T-cell (primary cell): ENCODE measurements at places on chromosomes 4 and X. TPM values are rescaled to one million over a fixed set of nuclear protein-coding genes. Genes with fewer than 3 reads are reported as not detected.

- DNase-seq, result no peak
Measured at GRCh38 chr4:47848041-47848440, 10.2 kb upstream of the CORIN start.

- no peak for DNase-seq
Measured at GRCh38 chr4:112680996-112681395, 44.1 kb downstream of the LARP7 start.

GPR143 gene
- total RNA-seq, result not detected

DUX4 gene
- not detected for total RNA-seq

- DNase-seq, result no peak
Measured at GRCh38 chrX:100289066-100289558, 121.0 kb downstream of the PCDH19 start.

DNA sequence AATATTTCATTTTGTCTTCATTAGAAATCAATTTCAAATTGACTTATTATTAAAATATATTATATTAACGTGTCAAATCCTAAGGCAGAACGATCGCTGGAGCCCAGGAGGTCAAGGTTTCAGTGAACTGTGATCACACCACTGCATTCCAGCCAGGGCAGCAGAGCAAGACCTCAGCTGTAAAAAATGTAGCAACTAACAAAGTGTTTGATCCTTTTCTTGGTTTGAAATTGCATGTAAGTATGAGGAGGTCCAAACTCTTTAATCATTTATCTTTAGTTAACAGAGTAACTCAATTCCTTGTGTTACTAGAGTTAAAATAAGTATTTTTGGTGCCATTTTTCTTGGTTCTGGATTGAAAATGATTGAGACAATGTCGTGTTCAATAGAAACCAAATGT is 1033.9 kb downstream of the NLGN4X start:
- no peak for DNase-seq

DNA sequence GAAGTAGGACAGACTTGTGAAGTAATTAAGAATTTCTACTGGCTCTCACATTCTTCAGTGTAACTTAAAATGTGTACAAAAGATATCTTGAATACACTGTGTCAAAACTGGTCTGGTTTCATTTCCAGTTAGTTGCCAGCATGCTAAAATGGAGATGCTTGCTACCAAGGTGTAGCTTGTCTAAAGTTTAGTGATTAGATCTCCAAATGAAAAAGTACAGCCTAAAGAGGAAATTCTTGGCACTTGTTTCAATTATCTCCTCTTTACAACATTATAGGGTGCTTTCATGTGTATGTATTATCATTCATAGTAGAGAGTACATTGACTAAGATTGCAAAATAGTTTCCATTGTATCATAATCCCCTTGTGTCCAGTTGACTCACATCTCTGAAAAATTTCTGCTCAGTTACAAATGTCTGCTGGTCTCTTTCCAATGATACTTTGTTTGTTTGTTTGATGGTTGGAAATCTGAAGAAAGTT is 97.3 kb upstream of the SPRY1 start:
- DNase-seq, result no peak

- no peak for DNase-seq
Measured at GRCh38 chr4:141730805-141731204, 94.4 kb downstream of the IL15 start.

HSD17B11 gene
- total RNA-seq, result 57.7 TPM

ITGB1BP2 gene
- 2.3 TPM for total RNA-seq

DNA sequence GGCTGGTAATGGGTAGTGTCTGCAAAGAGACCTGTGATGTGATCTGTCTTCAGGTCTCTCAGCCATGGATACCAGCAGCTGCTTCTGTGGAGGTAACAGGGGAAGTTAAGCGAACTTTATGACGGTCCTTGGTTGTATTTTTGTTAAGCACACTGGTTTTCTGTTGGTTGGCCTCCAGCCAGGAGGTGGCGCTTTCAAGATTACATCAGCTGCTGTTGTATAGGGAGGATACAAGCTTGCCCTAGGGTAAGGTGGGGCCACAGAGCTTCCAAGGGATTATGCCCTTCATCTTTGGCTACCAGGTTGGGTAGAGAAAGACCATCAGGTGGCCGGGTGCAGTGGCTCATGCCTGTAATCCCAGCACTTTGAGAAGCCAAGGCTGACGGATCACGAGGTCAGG is 834.2 kb upstream of the GALNTL6 start:
- no peak for DNase-seq

DNA sequence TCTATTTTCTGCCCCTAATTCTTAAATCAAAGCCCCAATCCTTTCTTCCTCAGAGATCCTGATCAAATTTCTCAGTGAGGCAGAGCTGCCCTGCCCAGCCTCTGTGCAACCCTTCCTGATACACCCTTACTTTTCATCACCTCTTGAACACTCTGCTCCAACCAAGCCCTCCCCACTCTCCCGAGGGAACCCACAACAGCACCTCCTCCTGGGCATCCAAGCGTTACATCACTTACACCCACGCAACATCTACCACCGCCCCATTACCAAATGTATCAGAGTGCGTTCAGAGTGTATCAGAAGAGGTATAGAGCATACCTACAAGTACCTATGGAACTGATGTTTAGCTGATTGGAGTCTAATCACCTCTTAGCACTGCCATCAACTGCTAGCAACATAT is 186.5 kb downstream of the RAP1GDS1 start:
- no peak for DNase-seq

DNA sequence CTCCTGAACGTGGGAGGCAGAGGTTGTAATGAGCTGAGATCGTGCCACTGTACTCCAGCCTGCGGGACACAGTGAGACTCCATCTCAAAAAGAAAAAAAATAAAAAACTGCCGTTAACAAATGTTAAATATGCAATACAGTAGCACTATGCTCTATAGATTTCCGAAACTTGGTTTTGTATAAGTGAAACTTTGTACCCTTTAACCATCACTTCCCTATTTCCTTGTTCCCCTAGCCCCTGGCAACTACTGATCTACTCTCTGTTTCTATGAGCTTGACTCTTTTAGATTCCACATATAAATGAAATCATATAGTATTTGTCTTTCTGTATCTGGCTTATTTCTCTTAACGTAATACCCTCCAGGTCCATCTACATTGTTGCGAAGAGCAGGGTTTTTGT is 74.1 kb downstream of the TAB3 start:
- no peak for DNase-seq

DNA sequence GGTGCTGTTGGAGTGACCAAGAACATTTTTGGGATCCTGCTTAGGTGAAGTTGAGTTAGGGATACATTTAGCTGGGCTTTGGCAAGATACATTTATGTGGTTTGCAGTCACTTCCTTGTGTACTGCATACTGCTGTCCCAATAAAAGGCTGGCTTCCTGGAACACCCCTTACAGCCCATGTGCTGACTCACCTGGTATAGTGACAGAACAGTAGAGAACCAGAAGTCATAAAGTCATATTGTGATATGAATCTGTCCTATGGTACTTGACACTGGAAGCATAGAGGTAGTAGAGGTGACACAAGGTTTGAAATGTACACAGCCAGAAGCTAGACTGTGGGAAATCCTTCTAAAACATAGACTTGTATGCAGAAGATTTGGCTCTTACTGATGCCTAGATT is 55.3 kb upstream of the SLC25A43 start:
- DNase-seq, result no peak

- no peak for DNase-seq
Measured at GRCh38 chrX:50000937-50001542, 78.6 kb downstream of the CLCN5 start.

DNA sequence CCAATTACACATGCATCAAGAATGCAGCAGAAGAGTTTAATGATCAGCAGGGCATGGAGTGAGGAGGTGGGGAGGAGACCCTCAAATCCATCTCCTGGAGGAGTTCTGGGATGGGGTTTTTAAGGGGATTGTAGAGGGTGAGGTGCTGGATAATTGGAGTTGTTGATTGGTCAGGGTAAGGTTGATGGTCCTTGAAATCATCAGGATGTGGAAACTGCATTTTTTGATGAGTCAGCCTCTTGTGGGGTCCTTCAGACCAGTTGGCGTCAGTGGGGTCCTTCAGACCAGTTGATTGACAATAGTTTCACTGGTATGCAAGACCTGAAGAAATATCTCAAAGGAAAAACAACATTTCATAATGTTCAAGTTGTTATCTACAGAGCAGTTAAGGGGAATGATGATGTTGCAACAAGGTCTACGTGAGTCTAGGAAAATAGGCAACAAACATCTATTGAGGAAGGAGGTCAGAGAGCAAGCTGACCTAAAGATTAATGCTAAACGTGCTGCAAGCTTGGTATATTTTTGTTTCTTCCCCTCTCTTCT is 88.3 kb downstream of the NRK start:
- DNase-seq, result no peak

XK gene
- total RNA-seq, result 0.12 TPM

- no peak for DNase-seq
Measured at GRCh38 chrX:150547375-150548115, 20.9 kb upstream of the MTM1 start.

FRMPD4 gene
- total RNA-seq, result not detected

DNA sequence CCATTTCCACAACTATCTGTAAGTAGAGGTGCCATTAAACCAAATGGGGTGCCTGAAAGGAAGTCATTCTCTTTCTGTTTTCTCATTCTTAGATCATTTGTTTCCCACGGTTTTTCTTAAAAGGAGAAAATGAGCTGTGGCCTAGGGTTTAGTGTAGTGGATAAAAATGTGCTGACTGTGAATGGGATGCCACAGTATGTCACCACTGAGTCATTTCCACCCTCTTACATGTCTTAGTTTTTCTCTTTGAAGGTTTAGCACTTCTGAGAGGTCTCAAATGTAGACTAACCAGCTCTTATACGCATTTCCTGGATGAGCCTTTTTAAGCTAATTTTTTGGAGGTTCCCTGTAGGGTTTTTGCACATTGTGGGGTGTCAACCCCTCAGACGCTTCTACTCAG is 244.5 kb upstream of the SPANXN1 start:
- no peak for DNase-seq

DNA sequence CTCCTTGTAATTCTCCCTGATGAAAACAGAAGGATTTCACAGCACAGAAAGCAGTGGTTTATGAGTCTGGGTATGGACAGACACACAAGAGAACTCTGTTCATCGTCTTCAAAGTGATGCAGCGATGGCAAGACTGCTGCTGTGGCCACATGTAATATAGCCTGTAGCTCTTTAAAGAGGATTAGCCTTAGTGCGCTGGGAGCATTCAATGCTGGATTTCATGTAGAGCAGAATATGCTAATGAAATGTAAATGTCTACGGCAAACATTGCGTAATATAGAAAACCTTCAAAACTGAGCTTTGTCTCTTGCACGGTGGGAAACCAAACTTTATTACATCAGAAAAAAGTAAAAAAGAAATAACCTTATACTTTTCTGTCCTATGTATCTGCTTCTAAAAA is 42.9 kb downstream of the ALPK1 start:
- no peak for DNase-seq

- no peak for DNase-seq
Measured at GRCh38 chrX:44489515-44489914, 53.1 kb downstream of the FUNDC1 start.

DNA sequence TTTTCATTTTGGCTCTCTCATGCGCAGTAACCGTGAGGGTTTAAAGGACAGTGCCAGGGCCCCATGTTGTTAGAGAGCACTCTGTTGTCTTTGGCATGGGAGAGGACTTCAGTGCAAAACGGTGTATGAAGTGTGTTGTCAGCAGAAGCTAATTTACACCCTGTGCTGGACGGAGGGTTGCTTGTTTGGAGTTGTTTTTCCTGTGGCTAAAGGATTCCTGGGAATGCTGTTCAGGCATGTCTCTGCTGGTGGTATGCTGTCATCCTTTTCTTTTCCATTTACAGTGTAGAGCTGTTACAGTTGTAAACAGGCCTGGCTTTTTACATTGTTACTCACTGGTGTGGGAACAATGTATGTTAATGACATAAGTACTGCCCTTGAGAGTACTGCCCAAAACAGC is 206.3 kb downstream of the CBR4 start:
- DNase-seq, result no peak

GRCh38 chrX:123083924-123084323 is 100.2 kb upstream of the GRIA3 start:
- DNase-seq, result no peak

- no peak for DNase-seq
Measured at GRCh38 chr4:168930413-168931196, 79.5 kb downstream of the CBR4 start.
